ENCODE measurements at places on chromosomes 4 and X.

GRCh38 chrX:109826954-109827708 is 94.1 kb upstream of the ACSL4 start:
- DNase-seq: no peak

DNA sequence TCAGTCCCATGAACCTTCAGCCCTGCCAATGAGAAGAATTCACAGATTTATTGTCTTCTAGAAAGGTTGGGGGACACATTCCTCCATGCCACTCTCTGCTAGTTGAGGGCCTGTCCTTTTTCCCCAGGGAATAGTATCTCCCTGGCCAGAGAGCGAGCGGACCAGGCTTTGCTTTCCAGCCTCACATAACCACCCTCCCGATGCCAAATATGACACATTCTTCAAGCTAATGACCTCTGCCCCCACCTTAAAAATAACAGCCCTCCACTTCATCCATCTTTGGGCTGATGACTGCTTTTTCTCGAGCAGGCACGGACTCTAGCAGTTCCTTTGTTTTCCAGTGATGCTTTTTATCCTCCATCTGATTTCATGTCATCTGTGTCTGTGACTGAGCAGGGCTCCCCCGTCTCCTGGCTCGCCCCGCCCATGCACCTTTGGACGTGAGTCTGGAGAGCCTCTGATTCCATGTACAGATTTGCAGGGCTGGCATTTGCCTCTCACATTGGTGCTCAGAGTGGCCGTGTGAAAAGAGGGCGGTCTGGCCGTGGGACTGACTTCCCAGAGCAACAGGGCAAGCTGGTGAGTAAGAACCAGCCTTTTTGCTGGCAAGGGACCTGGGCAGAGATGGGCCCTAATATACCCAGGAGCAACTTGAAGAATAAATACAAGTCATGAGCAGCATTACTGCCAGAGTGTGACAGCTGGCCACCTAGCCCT is 279.8 kb downstream of the BCOR start:
- no peak for DNase-seq

DNA sequence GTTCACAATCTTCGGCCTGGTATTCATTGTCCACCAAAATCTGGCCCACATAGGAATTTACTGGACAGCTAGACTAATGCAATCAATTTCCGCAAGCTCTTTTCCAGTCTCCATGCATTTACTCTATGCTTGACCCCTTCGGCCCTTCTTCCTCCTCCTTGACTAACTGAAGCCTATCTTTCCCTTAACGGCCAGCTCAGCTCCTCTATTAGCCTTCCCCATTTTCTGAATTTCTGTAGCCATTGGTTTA is 1.2 kb upstream of the PHKA2 start:
- no peak for DNase-seq

DNA sequence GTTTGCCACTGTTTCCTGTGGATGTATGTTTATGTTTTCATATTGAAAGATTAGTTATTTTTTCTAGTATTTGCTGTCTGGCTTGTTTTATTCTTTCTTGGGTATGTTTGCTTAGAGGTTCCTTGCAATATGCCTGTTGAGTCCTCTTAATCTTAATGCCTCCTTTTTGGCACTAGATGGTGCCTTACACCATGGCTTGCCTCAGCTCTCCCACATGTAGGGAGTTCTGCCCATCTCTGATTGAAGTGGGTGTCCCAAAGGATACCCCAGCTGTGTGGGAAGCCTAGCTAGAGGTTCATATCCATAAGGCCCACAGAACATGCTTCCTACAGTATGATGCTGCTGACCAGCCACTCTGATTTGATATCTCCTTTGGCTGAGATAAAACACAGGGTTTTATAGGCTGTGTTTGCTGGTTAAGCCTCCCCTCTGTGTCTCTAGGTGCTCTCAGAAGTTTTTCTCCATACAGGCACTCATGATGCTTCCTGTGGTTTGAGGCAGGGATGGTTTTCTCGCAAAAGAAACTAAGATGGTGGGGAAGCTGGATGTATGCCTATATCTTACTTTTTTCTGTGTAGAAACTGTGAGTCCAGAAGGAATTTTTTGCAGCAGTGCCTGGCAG is 162.4 kb downstream of the ASB9 start:
- DNase-seq: no peak

DNA sequence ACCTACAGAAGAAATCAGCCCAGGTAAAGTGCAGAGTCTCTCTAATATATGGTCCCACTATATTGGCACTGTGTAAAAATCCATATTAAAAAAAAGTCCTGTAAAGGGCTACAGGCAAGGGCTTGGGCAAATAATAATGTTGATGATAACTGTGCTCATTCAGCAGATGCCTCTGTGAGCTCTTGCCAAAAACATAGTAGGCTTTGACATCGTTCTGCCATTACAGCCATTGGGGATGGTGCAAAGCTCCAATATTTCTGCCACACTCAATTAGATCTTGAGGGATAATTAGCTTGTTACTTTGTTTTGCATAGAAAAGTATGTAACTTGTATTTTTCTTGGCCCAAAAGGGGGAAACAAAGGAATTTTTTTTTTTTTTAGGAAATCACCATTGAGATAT is 645.5 kb upstream of the FAM241A start:
- no peak for DNase-seq

DNA sequence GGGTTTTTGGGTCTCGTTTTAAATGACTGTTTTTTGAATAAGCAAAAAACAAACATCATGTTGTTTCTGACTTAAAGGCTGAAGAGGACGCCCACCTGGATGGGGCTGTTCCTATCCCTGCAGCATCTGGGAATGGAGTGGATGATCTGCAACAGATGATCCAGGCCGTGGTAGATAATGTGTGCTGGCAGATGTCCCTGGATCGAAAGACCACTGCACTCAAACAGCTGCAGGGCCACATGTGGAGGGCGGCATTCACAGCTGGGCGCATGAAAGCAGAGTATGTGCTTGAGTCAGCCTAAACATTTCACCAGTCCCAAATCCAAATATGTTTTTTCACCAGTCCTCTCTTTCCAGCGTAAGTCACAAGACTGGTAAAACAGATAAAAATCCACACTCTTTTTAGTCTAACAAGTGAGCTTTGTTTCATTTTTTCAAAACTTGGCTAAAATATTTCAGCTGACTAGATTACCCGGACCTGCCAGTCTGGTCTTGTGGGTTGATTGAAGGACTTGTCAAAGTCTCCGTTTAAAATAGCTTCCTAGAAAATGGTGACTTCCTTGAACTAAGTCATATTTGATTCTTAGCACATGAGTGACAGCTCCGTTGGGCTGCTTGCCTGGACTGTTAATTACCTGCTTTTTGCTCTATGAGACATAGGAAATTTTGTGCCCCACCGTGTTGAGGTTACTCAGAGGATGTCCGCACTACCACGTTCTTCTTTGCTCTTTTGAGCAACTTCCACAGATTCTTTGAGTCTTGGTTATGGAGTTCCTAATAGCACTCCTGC is 20.8 kb downstream of the ENOPH1 start:
- DNase-seq: no peak

- DNase-seq: peak; percentile 25
Observed at GRCh38 chr4:114180481-114180880, 201.0 kb upstream of the ARSJ start.

- no peak for DNase-seq
Observed at GRCh38 chrX:30821116-30821515, 67.9 kb downstream of the TAB3 start.

DNA sequence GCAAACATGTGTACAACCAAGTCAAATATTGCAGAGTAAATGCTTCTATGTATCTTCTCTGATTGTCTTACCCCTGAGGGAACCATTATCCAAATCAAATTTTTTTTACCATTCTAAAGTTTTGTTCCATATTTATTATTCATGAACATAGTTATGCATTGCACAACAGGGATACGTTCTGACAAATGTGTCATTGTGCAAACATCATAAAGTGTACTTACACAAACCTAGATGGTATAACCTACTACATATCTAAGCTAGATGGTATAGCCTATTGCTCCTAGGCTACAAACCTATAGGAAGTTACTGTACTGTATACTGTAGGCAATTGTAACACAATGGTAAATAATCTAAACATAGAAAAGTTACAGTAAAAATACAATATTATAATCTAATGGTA is 23.4 kb downstream of the BEX3 start:
- no peak for DNase-seq

GRCh38 chrX:39459952-39460351 is 637.8 kb downstream of the BCOR start:
- DNase-seq: no peak

- no peak for DNase-seq
Observed at GRCh38 chr4:143488687-143489086, 24.8 kb upstream of the SMARCA5 start.

- no peak for DNase-seq
Observed at GRCh38 chr4:76476571-76476970, 41.5 kb downstream of the SHROOM3 start.

DNA sequence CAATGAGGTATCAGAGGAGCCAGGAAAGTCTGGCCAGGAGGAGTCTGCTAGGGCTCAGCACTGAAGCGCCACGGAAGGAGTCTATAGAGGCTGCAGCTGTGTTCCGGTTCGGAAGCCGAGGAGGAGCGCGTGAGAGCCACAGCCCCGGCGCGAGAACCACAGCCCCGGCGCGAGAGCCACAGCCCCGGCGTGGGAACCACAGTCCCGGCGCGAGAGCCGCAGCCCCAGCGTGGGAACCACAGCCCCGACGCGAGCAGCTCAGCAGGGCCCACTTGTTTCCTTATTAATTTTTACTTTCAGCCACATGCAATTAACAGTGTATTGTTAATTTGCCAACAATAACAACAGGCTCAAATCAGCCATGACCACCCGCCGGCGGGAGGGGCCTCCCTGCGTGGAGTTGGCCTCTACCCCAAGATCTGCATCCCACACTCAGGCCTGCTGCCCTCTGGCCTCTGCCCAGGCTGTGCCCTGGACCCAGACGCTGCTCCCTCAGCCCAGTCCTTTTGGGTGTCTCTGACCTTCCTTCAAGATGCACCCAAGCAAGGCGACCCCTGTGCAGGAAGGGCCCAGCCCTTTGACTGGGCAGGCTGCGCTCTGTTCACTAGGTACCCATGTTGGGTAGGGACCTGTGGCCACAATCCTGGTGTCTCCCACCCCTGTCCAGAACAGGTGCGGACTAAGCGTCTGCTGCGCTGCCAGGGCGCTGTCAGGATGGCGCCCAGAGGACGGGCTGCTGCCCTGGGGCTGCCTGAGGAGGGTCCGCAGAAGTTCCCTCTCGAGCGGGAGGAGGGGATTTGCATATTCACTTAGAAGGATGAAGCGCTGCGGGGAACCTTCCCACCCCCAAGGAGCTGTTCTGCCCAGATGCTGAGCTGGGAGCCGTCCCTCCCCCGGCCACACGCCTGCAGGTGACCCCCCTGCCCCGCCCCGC is 113.8 kb downstream of the ADRA2C start:
- DNase-seq: peak; percentile 16

DNA sequence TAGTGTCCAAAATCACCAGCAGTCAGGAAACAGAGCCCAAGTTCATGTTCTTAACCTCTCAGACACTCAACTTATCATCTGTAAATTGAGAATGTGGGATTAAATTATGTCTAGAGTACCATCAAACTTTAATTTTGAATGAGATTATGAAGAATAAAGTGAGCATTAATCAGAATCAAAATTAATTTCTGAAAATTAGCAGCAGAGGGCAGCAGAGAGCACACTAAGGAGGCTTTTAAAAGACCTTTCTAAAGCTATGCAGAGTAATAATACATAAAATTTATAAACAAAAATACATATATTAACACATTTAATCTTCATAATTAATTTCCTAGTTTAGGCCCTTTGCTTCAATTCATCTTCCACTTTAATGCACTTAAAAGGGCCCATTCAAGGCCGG is 7.1 kb downstream of the TASL start:
- no peak for DNase-seq

- DNase-seq: no peak
Observed at GRCh38 chrX:47200385-47201150, 6.9 kb downstream of the UBA1 start.

- DNase-seq: no peak
Observed at GRCh38 chr4:55871299-55871800, 17.9 kb downstream of the EXOC1 start.

GRCh38 chr4:85995361-85995760 is 364.5 kb downstream of the MAPK10 start:
- no peak for DNase-seq

DNA sequence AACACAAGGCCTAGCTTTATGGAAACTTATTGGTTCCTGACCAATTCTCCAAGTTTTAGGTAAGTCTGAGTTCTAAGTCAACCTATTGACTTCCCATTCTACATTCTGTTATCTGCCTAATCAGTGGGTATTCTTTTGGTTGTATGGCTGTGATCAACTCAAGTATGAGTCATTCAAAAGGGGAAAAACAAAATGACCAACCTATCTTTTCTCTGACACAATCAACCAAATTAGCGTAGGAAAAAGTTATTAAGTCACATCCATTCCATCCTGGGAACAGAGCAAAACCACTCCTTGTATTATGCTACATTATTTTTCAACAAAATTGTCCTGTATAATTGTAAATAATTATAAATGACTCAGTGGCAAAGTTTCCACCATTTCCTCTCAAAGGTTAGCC is 136.2 kb downstream of the SHROOM4 start:
- no peak for DNase-seq

GRCh38 chr4:111074523-111075114 is 451.7 kb upstream of the PITX2 start:
- no peak for DNase-seq

GRCh38 chrX:37644381-37645305 is 40.9 kb upstream of the XK start:
- no peak for DNase-seq

GRCh38 chr4:96347582-96347981 is 507.7 kb downstream of the PDHA2 start:
- DNase-seq: no peak

- DNase-seq: no peak
Observed at GRCh38 chr4:11623726-11624037, 195.0 kb upstream of the HS3ST1 start.

GRCh38 chrX:123788744-123789143 is 55.9 kb upstream of the THOC2 start:
- DNase-seq: no peak

GRCh38 chr4:1058198-1058996 is 47.0 kb downstream of the FGFRL1 start:
- no peak for DNase-seq

Data from activated T-cell treated with anti-CD3 and anti-CD28 coated beads, Interleukin-2, amount 50 U/mL, for 72 hours (primary cell).